ENCODE measurements at places on chromosomes 16 and 17.

- H3K27me3 ChIP-seq = no peaks in the 10 kb centered on the region
- no peaks in the 10 kb centered on the region for H3K4me1 ChIP-seq
- H3K4me3 ChIP-seq = no peak overlapping the region
- H3K27ac ChIP-seq = no peak overlapping the region
- no peaks in the 10 kb centered on the region for H3K36me3 ChIP-seq
- DNase-seq = no peak
Observed at GRCh38 chr16:72530434-72530833, 358.5 kb upstream of the PMFBP1 start.

DNA sequence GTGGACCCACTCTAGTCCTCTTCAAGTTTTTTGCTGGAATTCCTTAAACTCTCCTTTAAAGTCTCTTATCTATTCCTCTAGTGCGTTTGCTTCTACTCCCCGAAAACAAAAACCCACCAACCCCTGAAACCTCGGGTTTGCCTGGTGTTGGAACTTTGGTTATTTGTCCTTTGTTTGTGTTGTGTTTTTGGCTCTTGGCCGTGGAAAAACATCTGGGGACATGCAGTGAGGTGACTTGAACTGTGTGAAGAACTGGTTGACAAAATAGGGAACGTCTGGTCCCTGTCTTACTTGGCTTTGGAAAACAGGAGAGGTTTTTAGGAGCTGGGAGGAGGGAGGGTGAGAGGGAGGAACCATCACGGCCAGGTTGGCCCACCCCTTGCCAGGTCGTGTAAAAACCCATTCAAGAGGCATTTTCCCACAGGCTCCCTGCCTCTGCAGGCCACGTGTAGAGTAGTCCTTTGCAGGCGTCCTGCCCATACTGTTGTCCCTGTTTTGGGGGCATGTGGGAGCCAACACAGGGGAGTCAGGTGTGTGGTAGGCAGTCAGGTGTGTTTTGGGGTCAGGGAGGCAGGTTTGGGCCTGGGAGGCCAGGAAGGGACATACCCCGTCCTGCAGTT, 169.3 kb downstream of the RAB11FIP4 start:
- no peak for DNase-seq
- H3K27me3 ChIP-seq = no peaks in the 10 kb centered on the region
- H3K4me1 ChIP-seq = peaks cover 15% of the 10 kb centered on the region
- H3K27ac ChIP-seq = no peak overlapping the region
- H3K36me3 ChIP-seq = no peaks in the 10 kb centered on the region

- no peaks in the 10 kb centered on the region for H3K27me3 ChIP-seq
- H3K4me1 ChIP-seq = peaks cover 39% of the 10 kb centered on the region
- H3K4me3 ChIP-seq = peak within 1 kb of the TSS; percentile 65
- peak; percentile 69 for DNase-seq
- no peaks in the 10 kb centered on the region for H3K36me3 ChIP-seq
Observed at GRCh38 chr16:67666559-67667452, at the start of the genes C16orf86 and ENKD1. Gene C16orf86, plus strand, starts transcription at chr16:67666814. Its CDS starts 157 bp downstream, at chr16:67666971. Gene ENKD1, minus strand, starts transcription at chr16:67666750. Its CDS starts 308 bp downstream, at chr16:67666442.

DNA sequence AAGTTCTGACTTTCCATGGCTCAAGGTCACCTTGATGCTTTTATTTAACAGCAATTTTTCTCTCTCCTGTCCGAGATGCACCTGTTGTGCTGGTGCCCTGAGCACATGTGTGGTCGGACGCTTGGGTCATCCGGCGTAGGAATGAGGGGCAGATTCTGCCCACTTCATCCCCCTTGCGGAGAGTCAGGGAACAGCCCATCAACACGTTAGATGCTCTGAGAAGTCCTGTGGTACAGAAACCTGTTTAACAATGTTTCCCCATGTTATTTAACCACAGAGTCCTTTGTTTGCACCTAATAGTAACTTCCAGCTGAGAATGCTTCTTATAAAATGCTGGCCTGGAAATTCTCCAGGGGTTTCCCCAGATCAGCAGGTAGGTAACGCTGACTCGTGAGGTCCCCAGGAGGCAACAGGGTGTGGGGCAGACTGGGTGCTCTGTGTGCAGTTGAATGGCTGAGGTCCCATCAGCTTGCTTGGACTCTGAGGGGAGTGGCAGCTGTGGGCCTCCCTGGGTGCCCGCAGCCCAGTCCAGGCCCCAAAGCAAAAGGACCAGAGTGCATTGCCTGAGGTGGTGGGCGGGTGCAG, 17.8 kb downstream of the DOC2B start:
- no peak for DNase-seq
- no peaks in the 10 kb centered on the region for H3K4me1 ChIP-seq
- H3K27me3 ChIP-seq = no peaks in the 10 kb centered on the region
- no peak overlapping the region for H3K27ac ChIP-seq

GRCh38 chr16:69698404-69698803, 28.0 kb downstream of the NQO1 start:
- DNase-seq = no peak
- H3K27me3 ChIP-seq = no peaks in the 10 kb centered on the region
- peaks cover 44% of the 10 kb centered on the region for H3K36me3 ChIP-seq
- H3K27ac ChIP-seq = no peak overlapping the region
- no peak overlapping the region for H3K4me3 ChIP-seq

DNA sequence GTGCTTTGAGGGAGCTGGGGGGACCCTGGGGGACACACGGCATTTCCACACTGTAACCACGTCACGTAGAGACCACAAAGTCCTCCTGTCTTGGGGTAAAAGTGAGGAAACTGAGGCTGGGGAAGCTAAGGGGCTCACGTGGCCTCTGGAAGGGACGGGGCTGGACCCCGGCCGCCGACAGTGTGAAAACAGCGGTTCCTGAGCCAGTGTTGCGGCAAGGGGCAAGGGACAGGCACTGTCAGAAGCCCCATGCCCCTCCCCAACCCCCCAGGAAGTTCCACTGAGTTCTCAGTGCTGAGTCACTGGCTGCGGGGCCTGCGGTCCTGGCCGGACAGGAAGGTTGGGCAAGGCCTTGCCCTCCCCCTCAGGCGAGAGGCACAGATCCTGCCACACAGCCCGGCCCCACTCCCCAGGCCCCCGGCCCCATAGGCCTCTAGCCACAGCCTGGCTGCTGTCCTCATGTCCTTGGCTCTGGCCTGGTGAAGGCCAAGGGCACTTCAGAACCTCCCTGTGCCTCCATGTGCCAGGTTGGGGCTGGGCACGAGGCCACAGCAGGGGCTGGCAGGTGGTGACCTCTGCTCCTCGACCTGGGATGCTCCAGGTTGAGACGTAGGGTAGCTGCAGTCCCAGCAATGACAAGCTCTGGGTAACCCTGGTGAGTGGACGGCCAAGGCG, 5.0 kb upstream of the CCDC57 start:
- peaks cover 40% of the 10 kb centered on the region for H3K4me1 ChIP-seq
- no peak overlapping the region for H3K27ac ChIP-seq
- no peak overlapping the region for H3K4me3 ChIP-seq
- no peak for DNase-seq
- H3K36me3 ChIP-seq = no peaks in the 10 kb centered on the region

DNA sequence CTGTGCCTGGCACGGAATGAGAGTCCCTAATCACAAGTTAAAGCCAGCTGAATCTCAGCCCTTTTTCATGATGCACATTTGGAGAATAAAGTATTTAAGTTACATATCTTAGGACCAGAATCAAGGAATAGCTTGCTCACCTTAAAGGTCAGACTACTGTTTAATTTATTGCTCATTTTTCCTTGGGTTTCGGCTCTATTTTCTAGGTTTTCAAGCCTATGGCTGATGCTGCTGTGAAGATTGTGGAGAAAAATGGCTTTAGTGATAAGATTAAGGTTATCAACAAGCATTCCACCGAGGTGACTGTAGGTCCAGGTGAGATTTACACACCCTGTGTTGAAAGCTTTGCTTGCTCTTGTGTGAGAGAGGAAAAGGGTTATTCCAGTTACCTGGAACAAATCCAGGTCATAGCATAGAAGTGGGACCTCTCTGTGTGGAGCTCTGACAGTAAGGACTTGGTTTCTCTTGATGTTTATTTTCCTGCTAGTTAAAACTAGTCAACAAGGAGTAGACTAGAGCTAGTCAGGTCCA, 18.1 kb downstream of the PRMT7 start:
- no peaks in the 10 kb centered on the region for H3K27me3 ChIP-seq
- H3K4me1 ChIP-seq = peaks cover 20% of the 10 kb centered on the region
- H3K4me3 ChIP-seq = no peak overlapping the region
- H3K27ac ChIP-seq = no peak overlapping the region

GRCh38 chr17:8629371-8630226, 926 bp downstream of the MYH10 start:
- DNase-seq = peak; percentile 35
- peaks cover 18% of the 10 kb centered on the region for H3K4me1 ChIP-seq
- no peak overlapping the region for H3K27ac ChIP-seq
- H3K4me3 ChIP-seq = peak overlapping the region; percentile 86
- H3K27me3 ChIP-seq = peaks cover 31% of the 10 kb centered on the region
- no peaks in the 10 kb centered on the region for H3K36me3 ChIP-seq

- no peaks in the 10 kb centered on the region for H3K4me1 ChIP-seq
- no peaks in the 10 kb centered on the region for H3K27me3 ChIP-seq
- H3K4me3 ChIP-seq = no peak overlapping the region
- H3K36me3 ChIP-seq = no peaks in the 10 kb centered on the region
- no peak for DNase-seq
Observed at GRCh38 chr16:76946879-76947278, 244.1 kb upstream of the MON1B start.

GRCh38 chr17:59791603-59792457, 84.4 kb downstream of the VMP1 start:
- H3K27ac ChIP-seq = no peak overlapping the region
- no peak overlapping the region for H3K4me3 ChIP-seq
- DNase-seq = no peak
- H3K27me3 ChIP-seq = no peaks in the 10 kb centered on the region
- H3K36me3 ChIP-seq = no peaks in the 10 kb centered on the region
- peaks cover 23% of the 10 kb centered on the region for H3K4me1 ChIP-seq

- H3K27ac ChIP-seq = peak within 1 kb of the TSS; percentile 29
- peaks cover 50% of the 10 kb centered on the region for H3K36me3 ChIP-seq
- H3K4me1 ChIP-seq = peaks cover 33% of the 10 kb centered on the region
- DNase-seq = peak; percentile 77
- no peaks in the 10 kb centered on the region for H3K27me3 ChIP-seq
Observed at GRCh38 chr17:75896415-75897159, at the start of gene TRIM65. Gene TRIM65, minus strand, starts transcription at chr17:75896951. Its CDS starts 14 bp downstream, at chr17:75896937.

GRCh38 chr17:27846042-27846655, 45.8 kb upstream of the NOS2 start:
- no peak overlapping the region for H3K27ac ChIP-seq
- no peaks in the 10 kb centered on the region for H3K27me3 ChIP-seq
- peak; percentile 15 for DNase-seq
- H3K4me3 ChIP-seq = peak overlapping the region; percentile 37

DNA sequence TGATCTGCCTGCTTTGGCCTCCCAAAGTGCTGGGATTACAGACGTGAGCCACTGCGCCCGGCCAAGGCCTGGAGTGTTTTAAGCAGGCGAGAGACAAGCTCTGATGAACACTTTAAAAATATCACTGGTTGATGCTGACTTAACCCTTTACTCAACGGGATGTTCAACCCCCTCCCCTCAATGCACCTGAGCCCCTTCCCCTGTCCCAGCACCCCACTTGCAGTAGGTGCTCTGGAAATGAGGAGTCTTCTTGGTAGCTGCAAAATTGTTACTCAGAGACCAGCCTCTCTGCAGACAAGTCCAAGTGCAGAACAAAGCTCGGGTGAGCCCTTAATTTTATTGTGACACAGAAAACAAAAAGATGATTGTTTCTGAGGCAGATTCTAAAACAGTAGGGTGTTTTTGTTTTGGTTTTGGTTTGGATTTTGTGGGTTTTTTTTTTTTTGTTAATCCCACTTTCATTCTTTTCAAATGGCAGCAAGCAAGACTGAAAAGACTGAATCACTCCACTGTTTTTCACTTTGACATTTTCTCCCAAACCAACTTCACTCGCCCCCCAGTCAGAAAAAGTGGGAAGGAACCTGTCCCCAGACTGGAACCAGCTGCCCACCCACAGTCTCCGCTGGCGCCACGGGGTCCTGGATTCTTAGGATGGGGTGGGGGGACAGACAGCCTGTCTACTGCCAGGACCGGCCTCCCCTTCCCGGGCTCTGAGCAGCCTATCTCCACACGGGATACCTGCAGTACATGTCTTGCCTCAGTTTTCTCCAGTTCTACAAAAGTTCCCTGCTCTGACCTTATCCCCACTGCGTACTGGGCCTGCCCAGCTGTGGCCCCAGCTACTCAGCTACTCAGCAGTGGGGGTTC, 5.2 kb upstream of the PLLP start:
- H3K36me3 ChIP-seq = no peaks in the 10 kb centered on the region
- no peak overlapping the region for H3K27ac ChIP-seq
- H3K4me1 ChIP-seq = peaks cover 7% of the 10 kb centered on the region
- H3K27me3 ChIP-seq = peaks cover 2% of the 10 kb centered on the region
- no peak overlapping the region for H3K4me3 ChIP-seq
- no peak for DNase-seq

DNA sequence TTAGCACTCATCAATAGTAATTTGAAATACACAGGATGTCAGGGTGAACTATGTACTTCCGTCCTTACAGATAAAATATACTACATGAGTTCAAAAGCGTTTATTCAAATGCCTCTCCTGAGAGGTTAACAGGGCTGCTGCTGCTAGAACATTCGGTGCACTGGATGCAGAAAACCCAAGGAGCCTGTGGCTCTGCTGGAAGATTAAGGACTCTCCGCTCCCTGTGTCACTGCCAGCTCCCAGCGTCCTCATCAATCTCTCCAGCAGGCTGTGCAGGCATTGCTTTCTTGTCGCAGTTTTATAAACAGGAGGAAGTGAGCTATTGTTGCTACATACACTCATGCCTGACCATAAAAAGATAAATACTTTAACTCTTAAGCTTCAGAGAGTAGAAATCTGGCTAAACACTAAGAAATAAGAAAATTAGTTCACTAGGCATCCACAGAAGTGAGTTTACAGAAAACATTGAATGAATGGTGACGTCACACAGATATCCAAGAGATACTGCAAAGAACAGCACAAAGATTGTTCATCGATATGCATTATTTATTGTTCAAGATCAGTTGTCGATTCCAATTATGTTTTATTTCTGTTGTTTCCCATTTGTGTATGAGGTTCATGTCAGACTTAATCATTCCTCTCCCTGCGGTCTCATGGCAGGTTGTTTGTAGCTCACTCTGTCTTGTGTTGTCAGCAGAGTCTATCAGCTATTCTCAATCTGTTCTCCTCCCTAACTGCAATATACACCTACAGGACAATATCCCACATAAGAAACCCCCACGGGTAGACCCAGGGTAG, 127.9 kb upstream of the MON1B start:
- no peak overlapping the region for H3K27ac ChIP-seq
- H3K4me3 ChIP-seq = no peak overlapping the region
- DNase-seq = no peak
- no peaks in the 10 kb centered on the region for H3K36me3 ChIP-seq
- H3K27me3 ChIP-seq = no peaks in the 10 kb centered on the region

GRCh38 chr17:13561606-13562270, 40.0 kb downstream of the HS3ST3A1 start:
- no peak overlapping the region for H3K27ac ChIP-seq
- DNase-seq = no peak
- no peak overlapping the region for H3K4me3 ChIP-seq
- H3K4me1 ChIP-seq = no peaks in the 10 kb centered on the region
- no peaks in the 10 kb centered on the region for H3K36me3 ChIP-seq
- no peaks in the 10 kb centered on the region for H3K27me3 ChIP-seq

DNA sequence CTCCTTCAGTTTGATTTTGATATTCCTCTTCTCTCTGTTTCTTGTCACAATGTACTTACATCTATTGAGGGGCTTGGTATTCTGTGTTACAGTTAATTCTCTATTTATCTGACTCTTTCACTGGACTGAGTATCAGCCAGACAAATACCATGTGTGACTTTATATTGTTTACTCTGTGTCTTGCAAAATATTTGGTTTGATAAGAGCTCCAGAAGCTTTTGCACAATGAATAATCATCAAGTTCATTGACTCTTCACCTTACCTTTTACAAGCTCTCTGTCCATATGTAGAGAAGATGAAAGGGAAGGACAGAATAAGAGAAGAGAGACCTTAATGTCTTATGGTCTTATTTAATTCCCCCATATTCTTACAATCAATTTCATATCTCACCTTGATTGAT, 877.7 kb upstream of the CDH8 start:
- H3K27ac ChIP-seq = no peak overlapping the region
- H3K4me1 ChIP-seq = no peaks in the 10 kb centered on the region
- H3K27me3 ChIP-seq = no peaks in the 10 kb centered on the region
- H3K36me3 ChIP-seq = no peaks in the 10 kb centered on the region
- DNase-seq = no peak
